ENCODE measurements at places on chromosomes 5 and 9. TPM values are rescaled to one million over a fixed set of nuclear protein-coding genes. Genes with fewer than 3 reads are reported as not detected.

SLCO6A1 gene
- total RNA-seq, result not detected

EGFL7 gene
- 14.8 TPM for total RNA-seq

SHLD3 gene
- 1.0 TPM for total RNA-seq

PRRX2 gene
- total RNA-seq, result not detected

HSDL2 gene
- 20.5 TPM for total RNA-seq

NOXA1 gene
- 12.9 TPM for total RNA-seq

ASPN gene
- 13.5 TPM for total RNA-seq

ESM1 gene
- 0.52 TPM for total RNA-seq

SLIT3 gene
- total RNA-seq, result 6.7 TPM

AQP7 gene
- 4.2 TPM for total RNA-seq

C9orf153 gene
- total RNA-seq, result 7.6 TPM

IL13 gene
- not detected for total RNA-seq

FOXD1 gene
- not detected for total RNA-seq

SSNA1 gene
- 79.1 TPM for total RNA-seq

RGS3 gene
- total RNA-seq, result 96.9 TPM

IFT74 gene
- total RNA-seq, result 9.1 TPM

ZFP2 gene
- total RNA-seq, result 1.8 TPM

CSF2 gene
- total RNA-seq, result not detected

GCNT1 gene
- 34.2 TPM for total RNA-seq

MARCOL gene
- total RNA-seq, result not detected

LVRN gene
- total RNA-seq, result 0.52 TPM

CXCL14 gene
- total RNA-seq, result 17.9 TPM

SLC34A1 gene
- not detected for total RNA-seq

GNE gene
- total RNA-seq, result 7.3 TPM

GNAQ gene
- 15.8 TPM for total RNA-seq

OR1Q1 gene
- total RNA-seq, result not detected

PTGDS gene
- 48.0 TPM for total RNA-seq

SLC46A2 gene
- total RNA-seq, result 0.78 TPM

SLC6A18 gene
- total RNA-seq, result not detected

CPEB4 gene
- total RNA-seq, result 35.3 TPM

GABRA6 gene
- not detected for total RNA-seq

ABLIM3 gene
- 3.9 TPM for total RNA-seq

CDO1 gene
- total RNA-seq, result 7.3 TPM

FOXD4L5 gene
- total RNA-seq, result not detected

SMIM33 gene
- total RNA-seq, result not detected

CDC20B gene
- total RNA-seq, result not detected

SLC6A3 gene
- total RNA-seq, result not detected

SLC25A2 gene
- total RNA-seq, result not detected

CCNJL gene
- total RNA-seq, result 0.66 TPM

FIBCD1 gene
- 0.78 TPM for total RNA-seq

ALDH7A1 gene
- total RNA-seq, result 27.0 TPM

RNF224 gene
- total RNA-seq, result not detected

TXNDC8 gene
- not detected for total RNA-seq
